ENCODE measurements at places on chromosomes 1 and 21. TPM values are rescaled to one million over a fixed set of nuclear protein-coding genes. Genes with fewer than 3 reads are reported as not detected.

- peak; percentile 91 for DNase-seq
These were observed 183.0 kb downstream of the CYYR1 start for GRCh38 chr21:26389971-26390641.

DNA sequence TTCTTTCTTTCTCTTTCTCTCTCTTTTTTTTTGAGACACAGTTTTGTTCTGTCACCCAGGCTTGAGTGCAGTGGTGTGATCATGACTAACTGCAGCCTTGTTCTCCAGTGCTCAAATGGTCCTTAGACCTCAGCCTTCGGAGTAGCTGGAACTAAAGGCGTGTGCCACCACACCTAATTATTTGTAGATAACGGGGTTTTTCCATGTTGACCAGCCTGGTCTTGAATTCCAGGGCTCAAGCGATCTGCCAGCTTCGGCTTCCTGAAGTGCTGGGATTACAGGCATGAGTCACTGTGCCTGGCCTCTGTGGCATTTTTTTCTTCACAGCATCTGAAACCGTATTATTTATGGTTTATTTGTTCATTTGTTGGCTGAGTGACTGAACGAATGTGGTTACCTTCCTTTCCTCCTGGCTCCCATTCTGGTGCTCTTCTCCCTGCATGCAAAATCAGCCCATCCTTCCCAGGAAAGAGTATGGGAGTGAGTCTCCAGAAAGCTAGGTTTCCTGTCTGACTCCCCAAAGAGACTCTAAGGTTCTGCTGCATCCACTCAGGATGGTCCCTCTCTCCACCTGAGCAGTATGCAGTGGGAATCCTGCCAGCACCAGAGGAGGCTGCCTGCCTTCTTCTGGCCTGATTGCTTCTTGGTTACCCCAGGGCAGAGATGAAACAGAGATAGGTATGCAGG lies 155.0 kb upstream of the BEND5 start:
- peak; percentile 85 for DNase-seq

DNA sequence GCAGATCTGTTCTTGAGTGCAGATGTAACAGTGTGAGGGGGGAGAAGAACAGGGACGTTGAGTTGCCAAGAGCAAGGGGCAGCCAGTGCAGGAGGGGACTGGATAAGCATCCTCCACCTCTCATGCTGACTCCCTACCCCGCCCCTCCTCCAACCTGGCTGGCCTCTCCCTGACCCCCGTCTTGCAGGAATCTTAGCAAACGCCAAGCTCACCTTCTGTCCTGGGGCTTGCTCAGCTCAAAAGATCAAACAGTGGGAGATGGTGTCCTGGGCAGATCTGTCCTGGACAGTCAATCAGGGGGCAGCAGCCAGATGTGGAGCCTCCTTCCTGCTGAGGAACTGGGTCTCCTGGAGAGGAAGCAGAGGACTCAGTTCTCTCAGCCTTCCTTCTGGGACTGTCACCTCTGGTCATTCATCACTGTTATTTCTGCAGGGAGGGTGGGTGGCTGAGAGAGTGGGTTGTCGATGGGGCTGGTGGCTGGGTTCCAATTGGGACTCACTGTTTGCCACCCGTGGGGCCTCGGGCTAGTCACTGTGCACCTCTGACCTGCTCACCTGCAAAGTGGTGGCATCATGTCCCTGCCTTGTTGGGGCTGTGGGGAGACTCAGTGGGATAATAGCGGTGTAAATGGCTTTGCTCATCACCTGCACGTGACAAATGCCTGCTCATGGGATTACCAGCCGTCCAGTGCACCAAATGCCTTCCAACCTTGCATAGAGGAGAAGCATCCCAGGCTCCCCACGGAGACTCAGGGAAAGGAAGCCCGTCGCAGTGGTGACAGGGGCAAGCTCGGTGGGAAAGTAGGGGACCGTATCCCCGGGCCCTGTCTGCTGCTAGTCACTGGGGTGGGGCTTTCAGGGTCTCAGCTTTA lies 154.4 kb downstream of the PTPRU start:
- no peak for DNase-seq

DNA sequence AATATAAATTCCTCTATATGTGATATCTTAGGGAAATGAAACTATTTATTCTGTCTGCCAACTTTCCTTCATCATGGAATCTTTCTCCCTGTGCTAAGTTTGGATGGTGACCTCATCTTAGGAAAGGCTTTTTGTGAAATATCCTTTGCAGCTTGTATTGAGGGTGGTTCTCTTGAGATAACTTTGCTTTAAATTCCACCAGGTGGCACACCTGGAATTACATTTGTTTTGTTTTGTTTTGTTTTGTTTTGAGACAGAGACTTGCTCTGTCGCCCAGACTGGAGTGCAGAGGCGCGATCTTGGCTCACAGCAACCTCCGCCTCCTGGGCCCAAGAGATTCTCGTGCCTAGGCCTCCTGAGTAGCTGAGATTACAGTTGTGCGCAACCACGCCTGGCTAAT lies 7.6 kb upstream of the CD1A start:
- peak; percentile 30 for DNase-seq

DNA sequence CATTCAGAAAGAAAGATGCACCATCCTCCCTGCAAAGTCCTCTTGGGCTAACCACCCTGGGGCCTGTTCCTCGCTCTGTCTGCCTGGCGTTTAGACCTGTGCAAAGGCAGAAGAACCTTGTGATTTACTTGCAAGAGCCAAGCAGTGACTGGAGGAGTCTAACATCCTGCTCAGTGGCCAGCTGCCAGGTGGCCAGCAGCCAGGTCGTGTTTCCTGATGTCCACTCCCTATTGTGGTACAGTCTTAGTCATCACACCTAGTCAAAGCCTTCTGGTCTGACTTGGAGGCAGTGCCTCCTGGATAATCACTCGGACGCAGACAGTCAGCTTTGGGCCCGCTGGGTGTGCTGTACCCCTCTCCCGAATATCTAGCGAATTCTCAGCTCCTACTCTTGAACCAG lies 118.1 kb downstream of the PGBD5 start:
- peak; percentile 98 for DNase-seq

DNA sequence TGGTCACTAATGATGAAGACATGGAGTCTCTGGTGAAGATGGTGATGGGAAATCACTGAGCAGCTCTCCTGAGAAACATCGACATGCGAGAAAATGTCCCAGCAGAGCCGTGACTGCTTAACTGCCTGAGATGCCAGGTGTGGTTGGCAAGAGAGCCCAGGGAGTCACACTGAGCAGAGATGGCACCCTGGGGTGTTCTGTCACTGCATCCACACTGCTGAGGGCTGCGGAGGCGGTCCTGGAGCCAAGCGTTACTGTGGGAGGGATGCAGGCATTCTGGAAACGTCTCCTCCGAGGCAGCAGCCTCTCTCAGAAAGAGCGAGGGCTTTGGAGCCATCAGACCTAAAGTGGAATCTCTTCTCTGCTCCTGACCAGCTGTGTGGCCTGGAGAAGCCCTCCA lies 57.2 kb downstream of the EPHB2 start:
- no peak for DNase-seq

GRCh38 chr1:100710906-100711682 lies 8.4 kb upstream of the VCAM1 start:
- no peak for DNase-seq

- peak; percentile 72 for DNase-seq
These were observed 79.0 kb downstream of the RAVER2 start for GRCh38 chr1:64823691-64824476.

GRCh38 chr1:56461158-56462127 lies 117.9 kb downstream of the PLPP3 start:
- DNase-seq = no peak

DNA sequence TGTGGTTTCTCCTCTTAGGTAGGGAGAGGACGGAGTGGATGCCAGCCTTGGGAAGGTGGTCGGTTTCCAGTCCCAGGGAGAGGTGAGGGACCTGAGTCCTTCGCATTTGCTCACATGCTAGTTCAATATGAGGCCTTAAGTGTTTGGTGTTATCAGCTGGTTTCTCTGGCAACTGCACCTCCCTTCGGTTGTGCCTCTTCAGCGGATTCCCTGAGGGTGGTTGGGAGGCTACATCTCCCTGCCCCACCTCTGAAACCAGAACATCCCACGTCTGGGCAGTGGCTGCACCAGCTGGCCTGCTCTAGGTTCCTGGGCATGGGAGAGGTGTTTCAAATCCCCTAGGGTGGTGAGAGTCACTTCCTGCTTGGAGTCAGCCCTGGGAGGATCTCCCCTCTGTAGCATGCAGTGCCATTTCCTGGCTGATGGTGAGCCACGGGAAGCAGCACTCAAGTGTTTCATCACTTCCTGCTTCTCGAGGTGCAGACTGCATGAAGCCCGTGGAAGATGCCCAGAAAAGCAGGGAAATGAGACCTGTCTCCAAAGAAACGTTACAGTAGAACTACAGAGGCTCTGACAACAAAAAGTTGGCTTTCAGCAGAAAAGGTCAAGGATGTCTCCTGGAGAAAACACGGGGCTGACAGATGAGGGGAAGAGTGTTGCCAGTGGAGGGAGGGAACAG lies 4.5 kb downstream of the TMEM125 start:
- peak; percentile 32 for DNase-seq

DNA sequence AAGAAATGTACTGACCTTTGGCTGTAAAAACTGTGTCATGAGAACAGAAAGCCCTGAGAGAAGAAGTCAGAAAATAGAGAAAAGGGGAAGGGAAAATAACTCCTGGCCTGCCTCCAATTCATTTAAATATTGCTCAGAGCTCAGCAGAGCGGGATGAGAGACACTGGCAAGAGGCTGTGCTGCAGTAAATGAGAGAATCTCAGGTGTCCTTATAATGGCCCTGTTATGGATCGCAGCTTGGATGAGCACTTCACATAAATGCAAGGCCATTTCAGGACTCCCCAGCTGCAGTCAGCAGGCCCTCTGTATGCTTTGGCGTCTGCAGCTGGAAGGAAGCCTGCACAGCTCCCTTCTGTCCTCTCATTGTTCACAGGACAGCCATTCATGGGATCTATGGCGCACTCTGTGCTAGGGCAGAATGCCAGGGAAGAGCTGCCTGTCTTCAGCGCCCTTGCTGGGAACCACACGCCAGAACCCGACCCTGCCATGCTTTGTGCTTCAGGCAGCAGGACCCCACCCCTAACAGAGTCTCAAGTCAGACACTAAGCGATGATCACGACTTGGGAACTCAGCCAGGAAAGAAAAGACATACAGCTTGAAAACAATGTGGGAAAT lies 20.7 kb upstream of the ABCB10 start:
- DNase-seq = no peak

DNA sequence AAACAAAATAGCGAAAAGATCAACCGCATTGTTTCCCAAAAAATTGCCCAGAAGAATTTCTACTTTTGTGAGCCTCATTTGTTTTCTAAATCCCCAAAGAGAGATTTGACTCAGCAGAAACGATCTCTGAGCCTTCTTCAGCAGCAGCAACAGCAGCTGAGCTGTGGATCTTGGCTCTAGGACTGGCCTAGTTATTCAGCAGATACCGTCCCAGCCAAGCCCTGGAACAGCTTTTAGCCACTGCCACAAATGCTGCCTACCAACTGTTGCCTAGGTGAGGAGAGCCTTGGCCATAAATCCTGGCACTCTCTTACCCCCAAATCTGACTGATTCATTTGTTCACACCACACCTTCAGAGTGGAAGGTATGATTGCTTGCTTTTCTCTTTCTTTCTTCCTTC lies 320.1 kb downstream of the TGFB2 start:
- DNase-seq = peak; percentile 27

GRCh38 chr1:230073371-230074035 lies 6.5 kb downstream of the GALNT2 start:
- DNase-seq = peak; percentile 64

- peak; percentile 84 for DNase-seq
These were observed 689 bp downstream of the NASP start for GRCh38 chr1:45584351-45585109.

GRCh38 chr1:100924212-100924611 lies 28.3 kb downstream of the SLC30A7 start:
- no peak for DNase-seq

DNA sequence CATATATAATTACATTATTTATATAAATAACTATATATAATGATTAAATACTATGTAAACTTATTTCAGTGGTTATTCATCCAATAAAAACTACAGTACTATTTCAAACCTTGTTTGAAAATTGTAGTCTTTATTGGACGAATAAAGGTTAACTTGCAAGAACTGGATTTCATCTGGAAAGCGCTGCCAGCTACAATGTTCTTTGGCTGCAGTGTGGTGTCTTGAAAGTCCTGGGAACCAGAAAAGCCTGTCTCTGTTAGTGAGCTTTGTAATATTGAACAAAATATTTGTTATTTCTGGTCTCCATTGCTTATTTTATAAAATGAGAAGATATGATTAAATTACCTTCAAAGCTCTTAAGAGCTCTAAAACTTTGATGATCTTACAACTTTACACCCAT lies 763.6 kb downstream of the ADGRL2 start:
- no peak for DNase-seq

DNA sequence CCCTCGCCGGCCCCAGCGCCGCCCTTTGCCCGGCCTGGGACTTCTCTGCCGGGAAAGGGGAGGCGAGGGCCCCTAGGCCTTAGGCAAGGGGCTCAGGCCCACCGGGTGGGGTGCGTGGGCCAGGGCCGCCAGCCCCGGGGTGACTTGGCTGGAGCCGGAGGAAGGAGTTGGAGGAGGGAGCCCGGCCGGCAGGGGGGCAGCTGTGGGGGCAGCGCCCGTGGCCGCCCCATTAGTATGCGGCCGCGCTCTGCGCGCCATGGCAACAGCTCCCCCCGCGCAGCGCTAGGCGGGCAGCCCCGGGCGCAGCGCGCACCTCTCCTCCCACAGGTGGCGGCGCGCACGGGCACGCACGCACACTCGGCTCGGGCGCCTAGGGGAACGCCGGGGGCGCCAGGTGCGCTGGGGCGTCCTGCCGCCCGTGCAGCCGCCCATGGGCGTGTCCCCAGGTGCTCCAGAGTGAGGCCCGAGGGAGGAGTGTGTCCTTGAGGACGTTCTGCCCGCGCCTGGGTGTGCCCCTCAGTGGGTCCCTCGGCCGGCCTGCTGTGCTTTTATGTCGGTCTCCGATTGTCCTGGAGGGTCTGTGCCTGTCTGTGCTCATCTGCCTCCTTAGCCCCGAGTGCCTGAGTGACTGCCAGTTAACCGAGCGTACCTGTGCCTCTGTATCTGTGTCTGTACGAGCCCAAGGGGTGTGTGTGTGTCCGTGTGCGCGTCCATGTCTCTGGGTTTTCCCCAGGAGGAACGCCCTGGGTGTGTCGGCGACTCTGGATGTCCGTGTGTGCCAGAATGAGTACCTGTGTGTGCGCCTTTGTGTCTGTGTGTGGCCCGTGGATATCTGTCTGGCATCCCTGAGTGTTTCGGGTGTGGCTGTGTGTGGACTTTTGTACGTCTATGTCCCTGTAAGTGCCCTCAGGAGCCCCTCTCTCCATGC lies 38.2 kb upstream of the WASF2 start:
- no peak for DNase-seq

HES5 gene
- total RNA-seq = not detected

SUSD4 gene
- total RNA-seq = 33.0 TPM

ATF6 gene
- 42.8 TPM for total RNA-seq

SPRR4 gene
- total RNA-seq = not detected

RHD gene
- not detected for total RNA-seq

INSRR gene
- total RNA-seq = not detected

TRABD2B gene
- total RNA-seq = 1.6 TPM

AQP10 gene
- not detected for total RNA-seq

SPRR2F gene
- total RNA-seq = not detected

KRTAP10-10 gene
- not detected for total RNA-seq
